ENCODE measurements at places on chromosomes 11 and 22.

- no peak for DNase-seq
These were observed 571.5 kb downstream of the CNTN5 start for GRCh38 chr11:99592266-99592665.

DNA sequence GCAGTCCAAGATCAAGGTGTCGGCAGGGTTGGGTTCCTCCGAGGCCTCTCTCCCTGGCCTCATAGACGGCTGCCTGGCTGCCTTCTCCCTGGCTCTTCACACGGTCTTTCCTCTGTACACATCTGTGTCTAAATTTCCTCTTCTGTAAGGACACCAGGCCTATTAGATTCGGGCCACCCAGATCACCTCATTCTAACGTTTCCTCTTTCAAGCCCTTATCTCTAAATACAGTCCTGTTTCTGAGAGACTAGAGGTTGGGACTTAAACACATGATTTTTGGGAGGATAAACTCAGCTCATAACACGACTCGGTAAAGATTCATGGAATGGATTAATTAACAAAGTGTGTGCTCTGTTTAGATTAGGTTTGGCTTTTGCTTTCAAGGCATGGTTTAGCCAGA lies 136.0 kb upstream of the SORL1-AS1 start:
- no peak for DNase-seq

GRCh38 chr11:128925250-128925600 lies 17.4 kb downstream of the TP53AIP1 start:
- no peak for DNase-seq

- no peak for DNase-seq
These were observed 9.0 kb upstream of the MTMR3 start for GRCh38 chr22:29873943-29874342.

GRCh38 chr11:103202048-103202651 lies 92.9 kb downstream of the DYNC2H1 start:
- peak; percentile 7 for DNase-seq

All from large intestine (tissue), 12 donors.